Stimulated activated CD4-positive, alpha-beta T cell treated with anti-CD3 and anti-CD28 coated beads, Interleukin-15, amount 100 ng/mL, for 1 hour (primary cell): ENCODE measurements at places on chromosomes 2 and 18.
A peak's percentile ranks its signal among the peaks of the same experiment; 100 is the strongest.

DNA sequence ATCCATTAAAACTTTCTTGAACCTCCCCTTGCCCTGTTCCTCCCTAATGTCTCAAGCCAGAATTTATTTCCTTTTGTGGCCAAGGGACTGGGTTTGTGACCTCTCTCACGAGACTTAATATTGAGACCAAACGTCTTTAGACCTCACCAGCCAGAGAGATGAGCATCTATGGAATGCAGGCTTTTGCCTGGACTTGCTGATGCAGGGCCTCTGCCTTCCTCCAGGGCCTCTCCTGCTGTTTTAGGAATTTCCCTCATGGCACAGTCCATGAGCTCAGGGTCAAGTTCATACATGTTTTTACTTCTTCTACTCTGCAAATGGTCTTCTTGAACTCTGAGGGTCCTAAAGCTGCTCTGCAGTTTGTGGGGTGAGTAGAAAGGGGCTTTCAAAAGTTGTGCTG, 22.3 kb downstream of the IL1B start:
- no peak for DNase-seq

GRCh38 chr2:230811508-230811907, 53.2 kb upstream of the ITM2C start:
- DNase-seq, result no peak

DNA sequence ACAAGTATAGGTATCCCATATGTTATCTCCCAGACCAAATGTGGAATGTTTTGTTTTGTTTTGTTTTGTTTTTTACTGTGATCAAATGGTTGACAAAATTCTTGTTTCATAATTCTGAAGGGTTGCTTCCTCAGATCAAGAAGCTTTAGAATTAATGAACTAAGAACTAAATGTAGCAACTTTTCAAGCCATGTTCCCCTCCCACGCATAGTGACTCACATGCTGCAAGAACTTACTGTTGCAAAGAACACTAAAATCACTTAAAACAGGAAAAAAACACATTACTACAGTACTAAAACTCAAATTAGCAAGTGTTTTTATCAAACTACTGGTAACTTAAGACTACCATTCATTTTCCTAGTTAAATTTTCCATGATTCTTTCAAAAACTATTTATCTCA, 30.6 kb downstream of the HNRNPLL start:
- DNase-seq, result no peak

- DNase-seq, result no peak
Measured at GRCh38 chr2:8986327-8986976, 17.0 kb downstream of the MBOAT2 start.

GRCh38 chr2:126953483-126953882, 54.8 kb downstream of the TEX51 start:
- DNase-seq, result no peak

- no peak for DNase-seq
Measured at GRCh38 chr18:28576941-28577340, 400.0 kb upstream of the CDH2 start.

DNA sequence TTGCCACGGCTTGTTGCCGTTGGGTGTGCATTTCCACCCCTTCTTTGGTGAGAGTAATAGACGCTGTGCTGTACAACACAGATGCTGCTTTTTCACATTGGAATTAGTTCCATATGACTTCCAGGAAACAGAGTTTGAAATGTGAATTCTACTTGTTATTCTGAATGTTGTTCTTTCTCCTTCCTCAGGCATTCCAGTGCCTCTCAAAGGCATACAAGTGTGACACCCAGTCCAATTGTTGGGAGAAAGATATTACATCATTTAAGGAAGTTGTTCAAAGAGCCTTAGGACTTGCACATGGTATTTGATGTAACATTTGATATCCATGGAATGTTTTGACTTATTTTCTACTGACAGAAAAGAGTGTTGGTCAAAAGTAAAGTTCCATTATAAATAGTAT, 134.4 kb upstream of the LTBP1 start:
- no peak for DNase-seq

DNA sequence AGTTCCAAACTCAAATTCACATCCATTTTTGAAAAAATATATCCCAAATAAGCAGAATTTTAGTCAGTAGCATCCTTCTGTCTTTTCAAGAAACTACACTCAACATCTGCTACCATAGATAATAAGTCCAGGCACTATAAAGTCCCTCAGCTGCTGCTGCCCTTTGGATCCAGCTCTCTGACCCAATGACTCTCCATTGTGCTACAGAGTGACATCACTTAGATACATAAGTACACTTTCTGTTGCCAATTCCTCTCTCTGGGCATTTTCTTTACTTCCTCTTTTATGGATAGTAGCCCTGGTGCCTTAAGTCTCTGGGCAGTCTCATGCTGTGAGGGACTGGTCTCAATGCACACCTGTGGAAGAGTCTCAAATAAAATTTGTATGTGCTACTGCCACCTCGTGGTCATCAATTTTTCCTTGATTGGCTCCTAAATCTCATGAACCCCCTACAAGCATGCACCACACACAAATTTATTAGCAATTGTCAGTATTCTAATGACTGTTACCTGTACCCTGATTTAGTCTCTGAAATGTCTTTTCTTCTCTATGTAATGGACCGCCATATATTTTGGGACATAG, 219.2 kb downstream of the LRP1B start:
- no peak for DNase-seq

DNA sequence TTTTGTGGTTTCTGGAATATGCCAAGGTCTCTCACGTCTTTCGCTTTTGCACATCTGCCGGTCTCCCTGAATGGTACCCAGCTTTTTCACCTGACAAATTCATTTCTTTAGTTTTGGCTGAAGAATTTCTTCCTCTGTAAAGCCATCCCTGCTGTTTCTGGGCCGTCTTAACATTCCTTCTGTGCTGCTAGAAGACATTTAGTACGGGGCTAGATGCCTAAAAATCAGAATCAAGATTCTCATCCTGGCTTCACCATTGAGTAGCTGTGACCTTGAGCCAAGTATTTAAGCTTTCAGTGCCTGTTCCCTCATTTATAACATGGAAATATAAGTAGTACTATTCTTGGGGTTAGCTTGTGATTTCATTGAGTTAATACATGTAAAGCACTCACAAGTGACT, 6.4 kb upstream of the BCL2 start:
- no peak for DNase-seq

DNA sequence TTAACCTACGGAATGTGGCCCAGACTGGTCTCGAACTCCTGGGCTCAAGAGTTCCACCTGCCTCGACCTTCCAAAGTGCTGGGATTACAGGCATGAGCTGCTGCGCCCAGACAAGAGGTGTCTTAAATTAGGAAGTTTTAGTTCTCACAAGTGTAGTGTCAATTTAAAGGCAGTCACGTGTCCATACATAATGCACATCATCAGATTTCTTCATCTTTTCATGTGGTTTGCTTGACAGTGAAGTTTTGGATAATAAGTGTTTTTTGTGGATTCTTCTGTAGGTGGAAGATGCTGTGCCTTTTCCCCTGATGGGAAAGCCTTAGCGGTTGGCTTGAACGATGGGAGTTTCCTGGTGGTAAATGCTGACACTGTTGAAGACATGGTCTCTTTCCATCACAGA, 147.5 kb downstream of the RTN4 start:
- DNase-seq, result no peak

DNA sequence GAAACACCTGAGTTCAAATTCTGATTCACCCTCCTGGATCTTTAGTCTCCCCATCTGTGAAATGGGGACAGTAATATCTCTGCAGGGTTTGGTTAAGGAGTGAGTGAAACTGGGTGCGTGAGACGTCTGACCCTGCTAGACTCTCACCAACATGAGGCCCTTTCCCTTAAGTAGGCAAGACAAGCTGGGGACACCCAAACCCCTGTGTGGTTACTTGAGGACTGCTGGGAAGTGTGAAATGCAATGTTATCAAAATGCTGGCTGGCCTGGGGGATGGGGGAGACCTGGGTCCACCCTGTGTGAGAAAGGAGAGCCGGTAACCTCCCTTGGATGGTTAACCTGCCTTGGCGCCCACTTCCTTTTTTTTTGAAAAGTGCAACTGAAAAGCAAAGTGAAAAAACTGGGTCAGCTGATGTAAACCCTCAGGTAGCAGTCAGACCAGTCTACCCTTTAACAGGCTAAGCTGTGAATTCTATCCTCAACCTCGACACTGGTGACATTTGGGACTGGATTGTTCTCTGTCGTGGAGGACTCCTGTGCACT, 82.3 kb downstream of the INPP5D start:
- no peak for DNase-seq

- no peak for DNase-seq
Measured at GRCh38 chr2:48860380-48860779, 104.9 kb upstream of the LHCGR start.

DNA sequence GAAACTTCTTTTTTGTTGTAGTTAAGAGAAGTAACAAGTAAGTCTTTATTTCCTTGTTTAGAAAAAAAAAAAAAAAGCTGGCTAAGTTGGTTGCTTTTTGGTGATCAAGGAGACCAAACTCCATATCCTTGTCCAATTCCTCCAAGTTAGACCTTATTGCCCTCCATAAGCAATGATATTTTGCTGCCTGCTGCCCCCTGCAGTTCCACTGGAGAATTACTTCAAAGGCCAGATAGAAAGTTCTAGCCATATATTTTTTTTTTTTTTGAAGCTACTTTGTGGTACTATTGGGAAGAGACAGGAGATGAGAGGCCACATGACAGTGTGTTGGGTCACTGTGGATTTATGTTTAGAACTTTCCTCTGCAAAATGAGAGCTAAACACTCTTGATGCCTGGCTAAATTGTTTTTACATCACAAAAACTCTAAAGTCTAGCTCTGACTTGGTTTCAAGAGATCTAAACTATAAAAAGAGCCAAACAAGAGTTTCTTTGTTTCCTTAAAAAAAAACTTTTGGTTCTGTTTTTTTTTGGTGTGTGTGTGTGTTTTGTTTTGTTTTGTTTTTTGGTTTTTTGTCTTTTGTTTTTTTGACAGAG, 80.7 kb upstream of the RASGRP3 start:
- peak; percentile 10 for DNase-seq

DNA sequence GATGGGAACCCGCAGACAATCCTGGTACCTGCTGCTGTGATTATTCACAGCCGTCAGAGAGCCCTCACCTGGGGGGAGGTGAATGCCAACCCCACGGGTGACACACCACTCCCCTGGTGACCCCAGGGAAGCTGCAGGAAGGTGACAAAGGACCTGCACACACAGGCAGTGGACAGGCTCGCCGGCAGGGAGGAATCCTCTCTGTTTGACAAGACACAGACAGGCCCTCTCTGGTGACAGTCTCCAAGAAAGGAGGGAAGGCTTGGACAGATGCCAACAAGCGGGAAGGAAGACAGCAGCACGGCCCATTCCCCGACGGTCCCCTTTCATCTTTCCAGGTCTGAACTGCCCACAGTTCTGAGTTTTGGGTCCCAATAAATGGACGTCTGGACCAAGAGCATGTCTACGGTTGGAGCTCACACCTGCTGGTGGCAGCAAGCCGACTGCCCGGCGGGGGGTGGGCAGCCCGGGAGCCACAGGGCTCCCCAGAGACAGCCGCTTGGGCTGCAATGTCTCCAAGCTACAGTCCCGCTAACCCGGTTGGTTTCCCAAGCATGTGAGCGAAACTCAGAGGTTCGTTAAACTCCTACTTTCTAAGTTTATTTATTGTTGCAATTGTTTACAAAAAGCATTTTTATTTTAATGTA, 31.8 kb downstream of the HDAC4 start:
- no peak for DNase-seq

DNA sequence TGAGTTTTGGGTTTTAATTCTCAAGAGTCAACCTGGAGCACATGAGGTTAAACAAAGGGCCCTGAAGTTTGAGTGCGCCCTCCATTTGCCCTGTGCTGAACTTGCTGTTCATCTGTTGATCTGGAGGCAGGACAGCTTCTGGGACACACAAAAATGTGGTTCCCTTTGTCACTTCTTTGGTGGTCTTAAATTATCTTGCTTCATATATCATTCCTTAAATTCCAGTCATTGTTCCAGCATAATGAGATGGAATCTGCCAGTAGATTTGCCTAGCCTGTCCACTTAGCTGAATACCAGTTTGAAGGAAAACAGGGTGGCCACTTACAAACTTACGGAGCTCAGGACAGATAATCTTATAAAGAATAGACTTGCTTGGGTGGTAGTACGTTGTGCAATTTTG, 916 bp downstream of the CETN1 start:
- DNase-seq, result no peak

- DNase-seq, result no peak
Measured at GRCh38 chr2:148568597-148568996, 76.0 kb upstream of the EPC2 start.

- no peak for DNase-seq
Measured at GRCh38 chr2:27489118-27489497, 435 bp downstream of the IFT172 start.

DNA sequence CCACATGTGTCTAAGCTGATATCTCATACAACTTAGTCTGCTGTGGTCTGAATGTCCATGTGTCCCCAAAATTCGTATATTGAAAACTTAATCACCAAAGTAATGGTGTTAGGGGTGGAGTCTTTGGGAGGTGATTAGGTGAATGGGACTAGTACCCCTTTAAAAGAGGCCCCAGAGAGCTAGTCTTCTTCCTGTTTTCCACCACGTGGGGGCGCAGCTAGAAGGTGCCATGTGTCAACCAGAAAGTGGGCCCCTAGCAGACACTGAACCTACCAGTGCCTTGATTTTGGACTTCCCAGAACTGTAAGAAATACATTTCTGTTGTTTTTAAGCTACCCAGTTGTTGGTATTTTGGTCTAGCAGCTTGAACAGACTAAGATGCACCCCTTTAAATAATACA, 86.6 kb downstream of the ASB1 start:
- no peak for DNase-seq

DNA sequence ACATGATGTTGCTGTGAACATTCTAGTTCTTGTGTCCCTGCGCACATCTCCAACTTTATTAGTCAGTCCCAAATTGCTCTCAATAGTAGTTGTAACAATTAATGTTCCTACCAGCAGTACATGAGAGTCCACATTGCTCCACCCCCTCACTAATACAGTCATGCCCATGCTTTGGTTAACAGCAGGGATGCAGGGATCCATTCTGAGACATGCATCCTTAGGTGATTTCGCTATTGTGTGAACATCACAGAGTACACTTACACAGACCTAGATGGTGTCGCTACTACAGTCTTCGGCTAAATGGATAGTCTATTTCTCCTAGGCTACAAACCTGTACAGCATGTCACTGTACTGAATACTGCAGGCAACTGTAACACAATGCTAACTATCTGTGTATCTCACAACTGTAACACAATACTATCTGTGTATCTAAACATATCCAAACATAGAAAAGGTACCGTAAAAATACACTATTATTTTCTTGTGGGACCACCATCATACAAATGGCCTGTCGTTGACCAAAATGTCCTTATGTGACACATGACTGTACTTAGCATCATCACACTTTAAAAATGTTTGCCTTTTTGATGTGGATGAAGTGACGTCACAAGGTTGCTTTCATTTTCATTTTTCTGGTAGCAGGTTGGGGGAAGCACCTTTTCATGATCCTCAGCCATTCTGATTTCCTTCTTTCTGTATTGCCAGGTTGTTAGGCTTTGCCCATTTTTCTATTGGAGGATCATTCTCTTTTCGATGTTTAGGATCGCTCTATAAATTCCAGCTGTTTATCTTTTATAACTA, 82.9 kb upstream of the RNF152 start:
- DNase-seq, result no peak

- peak; percentile 26 for DNase-seq
Measured at GRCh38 chr18:5238371-5238976, 41.4 kb upstream of the AKAIN1 start.
